NCI-H2107 (cell line): ENCODE measurements at places on chromosomes 12 and 14.

DNA sequence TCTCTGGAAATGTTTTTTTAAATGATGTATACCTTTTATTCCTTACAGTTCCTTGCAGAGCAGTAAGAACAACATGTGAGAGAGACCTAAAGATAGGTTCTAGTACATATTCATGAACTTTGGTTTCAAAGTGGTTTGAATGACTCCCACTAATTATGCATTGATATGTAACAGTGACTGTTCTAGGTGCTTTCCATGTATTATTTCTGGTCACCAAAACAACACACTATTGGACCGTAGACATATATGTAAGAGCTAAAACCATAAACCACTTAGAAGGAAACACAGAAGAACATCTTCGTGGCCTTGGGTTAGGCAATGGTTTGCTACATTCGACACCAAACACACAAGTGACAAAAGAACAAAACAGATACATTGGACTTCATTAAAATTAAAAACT is 37.9 kb downstream of the SOX5 start:
- DNase-seq: no peak

DNA sequence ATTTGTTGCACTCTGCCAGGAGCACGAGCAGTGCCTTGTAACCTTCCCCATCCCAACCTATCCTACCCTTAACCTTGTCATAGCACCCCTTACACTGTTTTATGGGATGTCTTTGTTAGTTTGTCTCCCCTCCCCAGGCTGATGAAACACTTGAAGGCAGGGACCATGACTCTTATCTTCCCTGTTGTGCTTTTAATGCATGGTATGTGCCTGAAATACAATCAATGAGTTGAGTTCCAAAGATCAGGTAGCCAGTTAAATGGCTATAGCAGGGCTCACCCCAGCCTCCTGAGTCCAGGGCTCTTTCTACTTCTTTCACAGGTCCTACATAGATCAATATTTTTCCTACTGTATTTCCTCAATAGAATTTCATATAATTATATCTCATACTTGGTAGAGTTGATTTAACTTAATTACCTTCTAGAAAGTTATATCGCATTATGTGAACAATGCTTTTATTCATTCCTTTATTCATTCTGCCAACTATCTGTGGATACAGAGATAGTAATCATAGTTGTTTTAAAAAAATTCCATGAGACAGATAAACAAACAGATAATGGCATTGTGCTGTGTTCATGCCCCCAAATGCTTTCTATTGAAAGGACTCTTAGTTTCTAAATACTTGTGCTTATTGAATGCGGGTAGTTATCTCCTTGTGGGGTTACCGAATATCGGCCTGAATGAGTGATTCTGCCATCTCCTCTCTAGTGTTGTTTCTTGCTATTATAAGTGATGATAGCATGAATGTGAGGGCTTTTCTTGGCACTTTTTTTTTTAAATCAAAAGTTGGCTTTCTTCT is 347.4 kb downstream of the NPAS3 start:
- no peak for DNase-seq

DNA sequence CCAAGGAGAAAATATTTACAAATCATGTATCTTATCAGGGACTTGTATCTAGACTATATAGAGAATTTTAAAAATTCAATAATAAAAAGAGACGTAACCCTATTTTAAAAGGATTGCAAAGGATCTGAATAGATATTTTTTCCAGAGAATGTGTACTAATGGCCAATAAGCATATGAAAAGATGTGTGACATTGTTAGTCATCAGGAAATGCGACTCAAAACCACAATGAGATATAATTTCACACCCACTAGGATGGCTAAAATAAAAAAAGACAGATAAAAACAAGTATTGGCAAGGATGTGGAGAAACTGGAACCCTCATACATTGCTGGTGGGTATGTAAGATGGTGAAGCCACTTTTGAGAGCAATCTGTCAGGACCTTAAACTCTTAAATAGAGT is 141.9 kb upstream of the BMP4 start:
- no peak for DNase-seq

- DNase-seq: no peak
Measured at GRCh38 chr12:75455839-75456238, 24.7 kb upstream of the GLIPR1 start.

- no peak for DNase-seq
Measured at GRCh38 chr14:68391311-68392014, 401.4 kb downstream of the ZFP36L1 start.

DNA sequence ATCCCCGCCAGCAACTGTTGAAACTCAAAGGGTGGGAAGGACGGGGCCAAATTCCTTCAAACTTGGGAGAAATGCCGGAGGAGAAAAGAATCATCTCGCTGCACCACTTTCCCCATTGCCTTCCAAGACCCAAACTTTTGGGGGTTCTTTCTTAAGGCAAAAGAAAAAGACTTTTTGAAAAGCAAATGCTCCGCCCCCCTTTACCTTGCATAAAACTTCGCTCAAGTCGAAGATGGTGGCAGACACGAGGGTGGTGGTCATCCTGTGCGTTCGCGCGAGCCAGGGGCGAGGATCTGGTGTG is 239 bp downstream of the ZFP36L1 start:
- no peak for DNase-seq

- DNase-seq: no peak
Measured at GRCh38 chr12:21773263-21773741, 1.2 kb downstream of the KCNJ8 start.

DNA sequence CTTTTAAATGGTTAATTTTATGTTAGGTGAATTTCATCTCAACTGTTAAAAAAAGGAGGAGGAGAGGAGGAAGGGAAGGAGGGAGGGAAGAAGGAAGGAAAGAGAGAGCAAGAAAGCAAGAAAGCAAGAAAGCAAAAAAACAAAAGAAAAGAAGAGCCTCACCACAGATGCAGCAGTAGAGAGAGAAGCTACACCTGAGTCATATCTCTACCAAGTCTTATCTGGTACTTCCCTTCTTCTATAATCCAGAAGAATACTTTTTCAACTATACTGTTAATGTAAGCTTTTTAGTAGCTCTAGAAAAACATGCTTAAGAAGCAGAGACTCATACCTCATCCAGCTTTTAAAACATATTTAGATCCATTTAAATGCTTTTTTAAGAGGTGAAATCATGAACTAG is 5.6 kb upstream of the IL26 start:
- no peak for DNase-seq

DNA sequence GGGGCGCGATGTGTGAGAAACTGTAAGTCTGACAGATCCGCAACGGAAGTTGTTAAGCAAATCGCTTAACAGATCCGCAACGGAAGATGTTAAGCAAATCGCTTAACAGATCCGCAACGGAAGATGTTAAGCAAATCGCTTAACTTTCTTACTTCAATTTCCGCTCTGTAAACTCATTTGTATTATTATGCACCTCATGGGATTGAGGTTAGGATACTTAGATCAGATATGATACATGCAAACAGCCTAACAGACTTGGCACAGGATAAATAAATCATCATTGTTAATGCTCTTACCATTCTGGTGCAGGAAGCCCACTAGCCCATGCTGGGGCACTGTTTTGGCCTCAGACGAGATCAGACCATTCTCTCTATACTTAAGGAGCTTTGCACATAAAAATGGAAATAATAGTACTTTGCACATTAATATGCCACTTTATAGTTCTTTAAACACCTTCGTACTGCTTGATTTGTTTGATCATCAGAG is 399 bp downstream of the NCAPD2 start:
- no peak for DNase-seq

GRCh38 chr12:5023842-5024241 is 19.8 kb upstream of the KCNA5 start:
- DNase-seq: no peak

GRCh38 chr14:35163384-35163783 is 41.0 kb downstream of the PRORP start:
- no peak for DNase-seq

DNA sequence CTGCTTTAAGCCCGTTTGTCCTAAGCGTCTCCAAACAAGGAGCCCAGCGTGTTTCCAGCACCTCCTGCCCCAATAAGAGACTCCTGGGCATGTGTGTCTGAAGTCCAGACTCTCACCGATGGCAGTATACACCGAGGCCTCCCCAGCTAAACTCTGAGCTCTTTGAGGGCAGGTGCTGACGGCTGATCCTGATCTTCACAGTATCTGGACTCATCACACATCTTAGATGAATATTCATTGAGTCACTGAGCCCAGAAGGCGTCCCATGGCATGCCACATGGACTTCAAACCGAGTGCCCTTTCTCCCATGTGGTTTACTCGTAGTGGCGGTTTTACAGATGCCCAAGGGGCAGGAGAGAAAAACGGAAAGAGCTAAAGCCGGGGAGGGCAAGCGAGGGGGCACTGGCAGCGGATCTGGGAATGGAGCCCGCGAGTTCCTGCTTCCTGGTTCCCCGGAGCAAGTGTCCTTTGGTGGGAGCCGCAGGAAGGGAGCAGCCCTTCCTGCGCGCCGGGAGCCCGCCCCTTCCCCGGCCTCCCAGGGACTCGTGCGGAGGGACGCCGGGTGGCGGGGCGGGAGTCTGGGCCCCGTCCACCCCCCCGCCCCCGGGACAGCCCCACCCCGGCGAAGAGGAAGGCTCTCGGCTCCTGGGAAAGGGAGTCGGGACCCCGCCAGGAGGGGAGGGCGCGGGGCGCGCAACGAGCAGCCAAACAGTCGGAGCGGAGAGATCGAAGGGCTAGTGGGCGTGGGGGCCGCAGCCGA is 585 bp upstream of the TEAD4 start:
- no peak for DNase-seq

- no peak for DNase-seq
Measured at GRCh38 chr14:32230695-32231280, 27.7 kb upstream of the RNU6-8 start.

DNA sequence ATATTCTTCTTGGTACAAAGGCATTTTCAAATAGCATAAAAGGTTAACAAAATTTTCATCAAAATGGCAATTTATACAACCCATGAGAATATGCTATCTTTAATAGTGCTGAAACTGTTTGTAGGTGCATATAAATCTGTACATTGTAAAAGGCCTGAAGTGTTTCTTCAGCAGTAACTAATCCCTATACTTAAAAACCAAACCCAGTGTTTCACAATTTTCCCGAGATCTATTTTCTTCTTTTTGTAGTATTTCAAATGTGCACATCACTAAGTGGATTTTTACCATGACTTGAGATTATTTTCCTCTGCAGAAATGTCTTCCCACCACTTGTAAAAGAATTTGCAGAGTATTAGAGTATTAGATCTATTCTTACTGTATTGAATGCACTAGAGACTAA is 76.5 kb downstream of the FERMT2 start:
- no peak for DNase-seq

DNA sequence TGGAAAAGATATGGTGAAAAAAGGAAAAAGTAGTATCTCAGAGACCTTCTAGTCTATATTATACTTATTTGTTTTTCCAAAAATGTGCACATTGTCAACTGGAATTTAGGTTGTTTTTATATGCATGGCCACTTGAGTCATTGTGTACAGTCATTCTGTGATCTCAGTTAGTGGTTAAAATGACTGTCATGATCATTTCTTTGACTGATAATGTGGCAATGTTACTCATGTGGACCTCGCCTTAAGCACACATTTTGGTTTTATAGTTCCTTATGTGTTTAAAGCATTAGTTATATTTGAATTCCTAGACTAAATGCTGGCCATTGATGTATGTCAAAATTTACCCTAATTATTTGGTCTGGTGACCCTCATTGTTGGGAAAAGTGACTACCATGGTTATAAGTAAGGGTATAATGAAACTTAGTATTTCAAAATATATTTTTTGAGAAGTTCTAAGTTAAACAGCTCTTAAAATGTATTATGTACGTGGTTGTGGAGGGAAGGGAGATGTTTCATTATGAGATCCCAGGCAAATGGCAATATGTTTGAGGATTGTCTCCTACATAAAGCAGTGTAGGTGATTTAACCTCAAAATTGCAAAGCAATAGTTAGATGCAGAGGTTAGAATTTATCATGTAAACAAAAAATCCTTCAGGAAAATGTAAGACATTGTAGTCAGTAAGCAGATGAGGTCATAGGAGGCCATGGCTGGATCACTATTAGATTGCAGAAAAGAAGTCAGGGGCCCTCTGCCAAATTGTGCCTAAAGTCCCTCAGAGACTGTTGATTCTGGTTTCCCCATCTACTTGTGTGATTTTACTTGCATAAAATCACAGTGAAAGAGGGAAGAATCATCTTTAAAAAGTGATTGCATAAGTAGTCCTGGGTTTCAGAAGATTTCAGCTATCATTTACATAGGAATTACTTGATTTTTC is 17.5 kb downstream of the PNMA1 start:
- DNase-seq: no peak

DNA sequence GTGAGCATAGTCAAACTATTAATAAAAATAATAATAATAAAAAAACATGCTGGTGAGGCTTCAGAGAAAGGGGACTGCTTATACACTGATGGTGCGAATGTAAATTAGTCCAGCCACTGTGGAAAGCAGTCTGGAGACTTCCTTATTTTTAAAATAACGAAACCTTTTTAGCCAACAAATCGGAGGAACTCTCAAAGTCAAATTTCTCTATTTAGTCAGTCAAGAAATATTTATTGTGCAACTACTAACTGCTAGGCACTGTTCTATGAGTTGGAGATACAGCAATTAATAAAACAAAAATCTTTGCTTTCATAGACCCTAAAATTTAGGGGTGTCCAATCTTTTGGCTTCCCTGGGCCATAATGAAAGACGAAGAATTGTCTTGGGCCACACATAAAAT is 10.8 kb downstream of the TAOK3 start:
- DNase-seq: no peak

DNA sequence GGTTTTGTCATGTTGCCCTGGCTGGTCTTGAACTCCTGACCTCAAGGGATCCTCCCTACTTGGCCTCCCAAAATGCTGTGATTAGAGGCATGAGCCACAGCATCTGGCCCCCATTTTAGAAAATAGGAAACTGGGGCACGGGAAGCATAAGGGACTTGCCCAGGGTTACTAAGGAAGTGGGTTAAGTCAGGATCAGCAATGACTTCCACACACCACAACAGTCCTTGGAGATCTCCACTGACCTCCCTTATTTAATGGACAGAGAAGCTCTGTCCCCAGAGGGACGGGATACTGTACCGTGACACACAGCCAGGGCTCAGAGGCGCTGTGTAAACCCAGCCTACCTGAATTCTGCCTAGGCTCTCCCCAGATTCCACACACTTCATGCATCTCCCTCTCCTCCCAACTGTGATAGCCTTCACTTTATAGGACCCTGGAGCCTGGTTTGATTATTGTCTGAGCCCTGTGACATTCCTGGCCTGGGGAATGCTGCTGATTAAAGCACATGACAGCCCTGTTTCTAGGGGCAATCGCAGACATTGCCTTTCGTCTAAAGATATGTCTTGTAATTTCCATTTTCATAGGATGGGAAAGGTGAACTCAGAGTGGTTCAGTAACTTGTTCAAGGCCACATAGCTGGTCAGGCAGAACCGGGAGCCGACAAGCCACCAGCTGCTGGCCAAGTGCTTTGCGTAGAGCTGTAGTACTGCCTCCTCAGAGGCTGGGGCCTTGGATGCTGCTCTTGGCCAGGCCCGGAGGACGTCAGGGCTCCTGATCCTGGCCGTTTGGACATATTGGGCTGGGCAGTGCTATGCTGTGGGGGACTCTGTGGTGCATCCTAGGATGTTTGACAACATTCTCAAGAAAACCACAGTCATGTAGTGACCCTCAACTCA is 20.8 kb downstream of the SERPINA1 start:
- DNase-seq: no peak

- no peak for DNase-seq
Measured at GRCh38 chr12:120121766-120122293, 5.3 kb upstream of the RAB35 start.
